ENCODE measurements at places on chromosomes 6 and 20.

- DNase-seq: peak; percentile 87
Measured at GRCh38 chr6:53348371-53349208, at the start of gene ELOVL5. ELOVL5 (minus strand) TSS chr6:53348950; CDS start chr6:53295699, 53,251 bp downstream.

GRCh38 chr20:38094373-38094891 is 60.9 kb downstream of the RPRD1B start:
- no peak for DNase-seq

GRCh38 chr20:64083378-64083803 is 807 bp downstream of the LKAAEAR1 start:
- DNase-seq: no peak

DNA sequence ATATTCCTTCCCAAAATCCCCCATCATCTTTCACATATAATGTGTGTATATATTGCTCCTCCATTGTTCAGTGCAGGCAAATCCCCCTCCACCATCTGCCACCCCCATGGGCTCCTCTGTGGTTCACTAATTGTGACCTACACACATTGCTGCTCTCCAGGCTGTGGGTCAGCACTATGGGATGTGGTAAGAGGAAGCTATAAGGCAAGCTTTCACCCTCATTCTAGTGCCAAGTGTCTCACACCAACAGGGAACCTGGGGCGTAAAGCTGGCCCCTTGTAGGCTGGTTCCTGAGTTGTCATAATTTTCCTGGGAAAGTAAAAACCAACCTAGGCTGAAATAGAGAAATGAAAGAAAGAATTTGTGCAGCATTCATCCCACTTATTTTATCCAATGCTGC is 16.8 kb downstream of the FKBP1A start:
- no peak for DNase-seq

DNA sequence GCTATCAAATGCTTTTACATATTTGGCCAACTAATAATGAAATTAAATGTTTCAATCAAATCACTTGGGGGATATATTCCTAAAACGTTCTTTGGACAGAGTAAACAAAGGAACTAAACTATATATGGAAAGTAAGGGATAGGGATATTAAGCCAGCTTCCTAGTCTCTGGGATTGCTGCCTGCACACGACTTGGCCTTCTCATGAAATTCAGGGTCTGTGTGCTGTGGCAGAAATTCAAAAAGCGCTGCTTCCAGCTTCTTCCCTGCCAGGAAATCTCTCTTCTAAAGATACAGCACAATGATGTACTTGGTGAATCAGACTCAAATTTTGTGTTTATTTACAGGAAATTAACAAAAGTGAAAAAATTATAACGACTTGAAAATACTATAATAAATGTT is 206.3 kb upstream of the RAB32 start:
- no peak for DNase-seq

DNA sequence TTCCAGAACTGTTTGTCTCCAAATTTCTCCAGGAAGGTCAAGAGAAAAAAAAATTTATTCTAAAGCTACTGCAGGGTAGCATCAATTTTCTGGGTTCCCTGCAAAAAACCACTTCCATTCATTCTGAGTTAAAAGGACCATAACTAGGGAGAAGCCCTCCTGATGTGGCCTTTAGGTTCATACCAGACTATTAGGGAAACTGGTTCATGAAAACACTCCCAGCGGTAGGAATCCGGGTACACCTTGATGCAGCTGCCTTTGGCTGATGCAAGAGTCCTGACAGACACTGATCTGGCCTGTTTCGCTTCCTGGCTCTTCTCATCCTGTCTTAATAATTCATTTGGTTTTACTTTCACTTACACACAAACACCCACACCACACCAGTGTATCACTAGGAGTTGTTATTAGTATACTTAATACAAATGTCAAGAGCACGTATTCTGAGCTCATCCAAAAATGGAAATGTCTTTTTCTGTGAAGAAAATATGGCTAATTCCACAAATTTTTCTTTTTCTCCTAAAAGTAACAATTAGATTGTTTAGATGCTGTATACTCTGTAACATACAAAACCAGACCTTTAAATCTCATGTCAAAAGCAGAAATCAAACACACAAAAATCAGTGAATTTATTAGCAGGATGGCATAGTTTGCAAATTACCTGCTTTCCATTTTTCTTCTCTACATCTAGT is 38.4 kb upstream of the ARHGAP18 start:
- DNase-seq: no peak

GRCh38 chr6:23316131-23316530 is 746.8 kb downstream of the HDGFL1 start:
- DNase-seq: no peak

GRCh38 chr6:24919056-24919892 is 16.5 kb downstream of the RIPOR2 start:
- DNase-seq: no peak

DNA sequence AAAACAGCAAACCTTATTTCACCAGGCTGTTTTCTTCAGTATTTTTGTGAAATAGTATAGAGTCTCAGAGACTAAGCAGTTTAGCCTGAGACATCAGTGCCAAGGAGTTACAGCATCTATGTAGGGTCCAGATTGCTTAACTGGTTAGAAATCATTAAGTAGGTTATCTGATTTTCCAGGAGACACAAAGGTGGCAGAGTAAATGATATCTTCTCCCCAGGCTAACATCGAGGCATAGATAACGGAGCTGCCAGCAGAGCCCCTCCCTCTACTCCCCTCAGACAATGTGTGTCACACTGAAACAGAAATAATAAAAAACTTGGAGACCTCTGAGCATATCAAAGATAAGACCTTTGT is 473.0 kb upstream of the CITED2 start:
- DNase-seq: no peak

GRCh38 chr6:40036186-40036585 is 101.9 kb upstream of the MOCS1 start:
- no peak for DNase-seq

DNA sequence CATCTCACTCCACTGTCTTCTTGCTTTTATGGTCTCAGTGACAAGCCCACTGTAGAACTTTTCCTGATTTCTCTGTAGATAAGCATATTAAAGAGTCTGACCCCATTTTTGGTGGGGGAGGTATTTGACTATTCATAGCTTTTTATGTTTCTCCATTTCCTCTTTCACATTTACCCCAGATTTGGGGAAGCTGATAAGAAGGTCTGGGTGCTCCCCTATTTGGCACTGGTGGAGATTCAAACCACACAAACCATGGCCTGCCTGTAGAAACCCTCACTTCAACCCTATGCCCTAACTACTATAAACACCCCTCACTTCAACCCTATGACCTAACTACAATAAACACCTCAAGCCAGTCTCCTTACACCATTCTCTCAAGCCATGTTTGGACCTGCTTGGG is 196.2 kb upstream of the SYNDIG1 start:
- DNase-seq: no peak

DNA sequence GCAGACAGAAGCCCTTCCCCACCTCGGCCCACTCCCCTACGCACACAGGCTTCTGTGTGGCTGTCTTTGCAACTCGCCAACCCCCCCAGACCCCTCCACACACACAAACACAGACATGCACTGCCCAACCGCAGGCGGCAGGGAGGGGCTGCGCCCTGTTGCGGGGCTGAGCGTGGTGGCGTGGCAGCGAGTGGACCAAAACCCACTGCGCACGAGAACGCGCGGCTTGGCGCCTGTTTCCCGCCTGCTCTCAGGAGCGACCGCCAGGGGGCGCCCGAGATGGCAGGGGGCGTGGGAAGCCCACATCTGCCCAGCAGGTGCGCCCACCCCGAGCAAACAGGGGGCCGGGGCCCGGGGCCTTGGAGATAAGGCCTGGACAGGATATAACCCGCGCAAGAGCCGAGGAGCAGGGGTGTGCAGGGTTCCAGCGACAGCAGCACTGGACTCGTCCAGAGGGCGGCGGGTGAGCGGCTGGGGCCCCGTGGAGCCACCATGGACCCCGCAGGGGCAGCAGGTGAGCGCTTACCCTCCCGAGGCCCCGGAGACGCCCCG is at the start of gene RBPJL:
RBPJL (plus strand) TSS at position 410 of the 552 bp plus-strand sequence; CDS start at position 493, 83 bp downstream.
- DNase-seq: no peak

DNA sequence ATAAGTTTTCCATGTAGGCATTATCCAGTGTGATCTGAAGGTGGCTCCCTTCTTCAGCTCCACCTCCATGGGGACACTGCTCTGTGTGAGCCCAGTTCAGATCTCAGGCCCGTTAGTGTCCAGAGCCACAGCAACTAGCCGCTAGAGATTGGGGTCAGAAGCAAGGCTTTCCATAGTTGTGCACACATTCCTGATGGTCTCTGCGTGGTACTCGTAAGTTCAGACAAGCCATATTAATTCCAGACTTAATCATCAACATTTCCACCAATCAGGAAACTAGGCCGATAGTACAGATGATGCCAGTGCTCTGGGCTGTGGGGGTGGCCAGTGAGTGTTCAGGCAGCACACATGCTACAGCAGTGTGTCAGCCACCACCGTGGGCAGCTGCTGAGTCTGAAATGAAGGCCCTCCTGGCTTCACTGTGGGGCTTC is 17.5 kb upstream of the SYNCRIP start:
- DNase-seq: no peak

DNA sequence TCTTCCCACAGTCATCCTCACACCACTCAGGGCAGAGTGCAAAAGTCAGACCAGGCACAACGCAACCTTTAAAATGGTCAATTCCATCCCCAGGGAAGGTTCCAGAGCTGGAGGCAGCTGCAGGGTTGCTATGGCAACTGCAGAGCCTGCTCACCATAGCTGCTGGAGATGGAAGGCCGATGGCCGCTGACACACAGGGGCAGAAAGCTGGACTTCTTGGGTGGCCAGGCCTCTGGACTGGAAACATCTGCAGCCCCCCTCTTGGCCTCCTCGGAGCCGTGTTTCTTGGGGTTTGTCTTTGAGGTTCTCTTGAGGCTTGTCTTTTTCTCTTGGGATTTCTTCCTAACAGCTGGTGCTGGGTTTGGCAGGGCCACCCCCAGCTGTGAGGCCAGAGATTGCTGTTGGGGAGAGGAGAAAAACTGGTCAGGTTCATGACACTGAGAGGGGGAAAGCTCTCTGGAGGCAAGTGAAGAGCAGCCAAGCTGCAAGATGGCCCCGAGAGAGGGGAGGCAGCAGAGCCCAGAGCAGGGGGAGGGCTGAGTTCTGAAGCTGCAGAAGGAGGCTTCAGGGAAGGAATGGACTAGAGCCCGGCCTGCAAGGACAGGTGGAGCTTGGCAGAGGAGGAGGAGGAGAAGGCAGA is 10.2 kb downstream of the BNIP5 start:
- DNase-seq: no peak

DNA sequence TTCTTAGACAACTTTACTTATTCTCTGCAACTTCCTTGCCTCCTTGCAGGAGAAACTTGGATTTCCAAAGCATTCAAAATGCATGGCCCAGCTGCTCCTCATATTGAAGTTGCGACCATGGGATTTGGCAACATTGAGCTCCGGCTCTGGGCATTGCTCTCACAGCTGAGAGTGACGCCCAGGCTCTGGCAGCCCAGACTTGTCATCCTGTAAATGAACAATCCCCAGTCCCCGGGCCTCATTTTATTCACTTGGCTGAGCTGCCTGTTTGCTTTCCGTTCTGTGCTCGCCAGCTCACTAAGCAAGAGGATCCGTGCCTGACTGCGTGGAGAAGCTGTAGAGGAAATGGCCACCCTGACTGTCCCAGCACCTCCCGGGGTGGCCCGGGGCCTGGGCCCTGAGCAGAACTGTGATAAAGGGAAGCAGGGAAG is 119.5 kb upstream of the CD93 start:
- DNase-seq: no peak

- DNase-seq: no peak
Measured at GRCh38 chr6:157271911-157272310, 51.4 kb downstream of the TMEM242 start.

GRCh38 chr6:117817499-117817898 is 89.6 kb upstream of the SLC35F1 start:
- no peak for DNase-seq

DNA sequence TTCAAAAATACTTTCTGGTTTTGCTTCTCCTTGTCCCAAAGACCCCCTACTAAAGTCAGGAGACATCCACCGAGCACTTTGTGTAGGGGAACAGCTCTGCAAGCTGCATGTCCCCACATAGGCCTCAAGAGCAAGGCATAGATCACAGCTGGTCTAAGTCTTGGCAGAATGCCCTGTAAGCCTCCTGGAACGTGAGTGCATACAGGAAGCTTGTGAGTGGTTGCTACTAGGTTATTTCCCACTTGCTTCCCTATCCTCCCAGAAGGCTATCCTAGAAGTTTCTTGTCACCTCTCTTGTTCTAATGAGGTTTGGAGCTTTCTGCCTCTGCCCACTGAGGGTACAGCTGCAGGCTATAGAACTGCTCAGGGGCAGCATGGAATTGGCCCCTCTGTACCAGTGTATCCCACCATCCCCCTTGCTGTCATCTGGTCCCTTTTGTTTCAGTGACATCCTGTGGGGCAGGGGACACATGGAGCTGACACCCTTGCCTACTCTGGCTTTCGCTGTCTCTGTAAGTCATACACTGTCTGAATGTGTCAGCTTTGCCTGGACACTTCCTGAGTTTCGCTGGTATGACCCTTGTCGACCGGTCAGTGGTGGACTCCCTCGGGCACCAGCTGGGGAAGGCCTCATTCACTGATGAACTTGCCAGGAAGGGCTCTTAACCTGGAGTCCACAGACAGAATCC is 35.6 kb upstream of the KCNK16 start:
- DNase-seq: no peak

GRCh38 chr6:108501559-108501958 is 59.2 kb upstream of the FOXO3 start:
- DNase-seq: no peak

DNA sequence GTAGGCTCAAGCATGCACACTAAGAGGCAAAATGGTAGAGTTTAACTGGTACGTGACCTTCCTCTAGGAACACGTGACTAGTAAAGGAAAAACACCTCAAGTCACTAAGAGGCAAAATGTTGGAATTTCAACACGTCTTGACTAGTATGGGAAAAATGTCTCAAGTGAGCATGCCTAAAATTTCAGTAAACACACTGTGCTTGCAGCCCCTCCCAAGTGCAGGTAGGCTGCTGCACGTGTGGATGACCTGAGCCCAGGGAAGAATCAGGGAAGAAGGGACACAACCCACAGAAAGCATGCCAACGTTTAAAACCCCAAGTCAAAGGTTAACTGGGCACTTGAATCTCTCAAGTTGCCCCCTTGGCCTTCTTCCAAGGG is 162.2 kb downstream of the TENT5A start:
- no peak for DNase-seq

DNA sequence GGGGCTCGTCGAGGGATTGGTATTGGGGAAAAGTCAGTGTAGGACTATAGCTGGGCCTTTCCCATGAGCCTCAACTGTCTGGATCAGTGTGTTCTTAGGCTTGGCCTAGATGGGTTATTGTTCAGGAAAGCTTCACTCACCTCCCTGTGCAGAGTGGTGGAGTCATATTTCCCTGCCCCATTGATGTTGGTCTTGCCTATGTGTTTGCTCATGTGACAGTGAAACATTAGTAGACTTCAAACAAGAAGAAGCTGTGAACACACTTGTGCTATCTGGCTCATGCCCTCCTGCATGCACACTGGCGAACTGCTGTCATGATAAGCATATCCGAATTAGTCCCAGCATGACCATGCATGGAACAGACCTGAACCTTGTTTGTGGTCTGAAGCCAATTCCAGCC is 171.1 kb downstream of the DHX35 start:
- no peak for DNase-seq
